Immature natural killer cell (primary cell): ENCODE measurements at places on chromosomes 12 and 14. TPM values are rescaled to one million over a fixed set of nuclear protein-coding genes. Genes with fewer than 3 reads are reported as not detected.

The GUCY2C gene
- polyA plus RNA-seq: not detected

The ACOT4 gene
- 9.8 TPM for polyA plus RNA-seq

The CFAP54 gene
- polyA plus RNA-seq: not detected

The TCL1A gene
- polyA plus RNA-seq: 1.2 TPM

The OR4E2 gene
- polyA plus RNA-seq: not detected

The TPH2 gene
- not detected for polyA plus RNA-seq

The PLEKHD1 gene
- 0.09 TPM for polyA plus RNA-seq

The RAD52 gene
- polyA plus RNA-seq: 6.0 TPM

The SYNDIG1L gene
- polyA plus RNA-seq: not detected

The LMBR1L gene
- 39.6 TPM for polyA plus RNA-seq

The SLC38A6 gene
- 3.9 TPM for polyA plus RNA-seq

The MAP3K9 gene
- 0.48 TPM for polyA plus RNA-seq

The SLCO1C1 gene
- polyA plus RNA-seq: not detected

The ORMDL2 gene
- polyA plus RNA-seq: 163 TPM

The TMTC1 gene
- not detected for polyA plus RNA-seq

The ULK1 gene
- 0.36 TPM for polyA plus RNA-seq

The ZNF891 gene
- polyA plus RNA-seq: 0.30 TPM

The VRTN gene
- not detected for polyA plus RNA-seq

The CLEC4D gene
- not detected for polyA plus RNA-seq

The MYF6 gene
- not detected for polyA plus RNA-seq

The OR11H12 gene
- not detected for polyA plus RNA-seq

The DBX2 gene
- not detected for polyA plus RNA-seq

The ITGA5 gene
- polyA plus RNA-seq: 65.5 TPM

The GAPDH gene
- polyA plus RNA-seq: 1,615 TPM

The KCNMB4 gene
- polyA plus RNA-seq: 0.13 TPM

The EXOC3L4 gene
- not detected for polyA plus RNA-seq

The TDRD9 gene
- 1.2 TPM for polyA plus RNA-seq

The DIO2 gene
- not detected for polyA plus RNA-seq

The SERPINA12 gene
- not detected for polyA plus RNA-seq

The EML5 gene
- not detected for polyA plus RNA-seq

The KRT78 gene
- polyA plus RNA-seq: not detected

The LYZ gene
- 17.8 TPM for polyA plus RNA-seq

The SERPINA5 gene
- polyA plus RNA-seq: not detected

The GLIPR1L1 gene
- polyA plus RNA-seq: not detected

The WNT1 gene
- polyA plus RNA-seq: not detected

The FOXN4 gene
- not detected for polyA plus RNA-seq

The CDCA4 gene
- polyA plus RNA-seq: 18.3 TPM

The MYO1H gene
- not detected for polyA plus RNA-seq

The HPD gene
- polyA plus RNA-seq: not detected

The FGFR1OP2 gene
- polyA plus RNA-seq: 70.7 TPM

The STON2 gene
- not detected for polyA plus RNA-seq

The FLRT2 gene
- not detected for polyA plus RNA-seq

The CACNA1C gene
- 0.05 TPM for polyA plus RNA-seq
